ENCODE measurements at places on chromosomes 7 and 10.

DNA sequence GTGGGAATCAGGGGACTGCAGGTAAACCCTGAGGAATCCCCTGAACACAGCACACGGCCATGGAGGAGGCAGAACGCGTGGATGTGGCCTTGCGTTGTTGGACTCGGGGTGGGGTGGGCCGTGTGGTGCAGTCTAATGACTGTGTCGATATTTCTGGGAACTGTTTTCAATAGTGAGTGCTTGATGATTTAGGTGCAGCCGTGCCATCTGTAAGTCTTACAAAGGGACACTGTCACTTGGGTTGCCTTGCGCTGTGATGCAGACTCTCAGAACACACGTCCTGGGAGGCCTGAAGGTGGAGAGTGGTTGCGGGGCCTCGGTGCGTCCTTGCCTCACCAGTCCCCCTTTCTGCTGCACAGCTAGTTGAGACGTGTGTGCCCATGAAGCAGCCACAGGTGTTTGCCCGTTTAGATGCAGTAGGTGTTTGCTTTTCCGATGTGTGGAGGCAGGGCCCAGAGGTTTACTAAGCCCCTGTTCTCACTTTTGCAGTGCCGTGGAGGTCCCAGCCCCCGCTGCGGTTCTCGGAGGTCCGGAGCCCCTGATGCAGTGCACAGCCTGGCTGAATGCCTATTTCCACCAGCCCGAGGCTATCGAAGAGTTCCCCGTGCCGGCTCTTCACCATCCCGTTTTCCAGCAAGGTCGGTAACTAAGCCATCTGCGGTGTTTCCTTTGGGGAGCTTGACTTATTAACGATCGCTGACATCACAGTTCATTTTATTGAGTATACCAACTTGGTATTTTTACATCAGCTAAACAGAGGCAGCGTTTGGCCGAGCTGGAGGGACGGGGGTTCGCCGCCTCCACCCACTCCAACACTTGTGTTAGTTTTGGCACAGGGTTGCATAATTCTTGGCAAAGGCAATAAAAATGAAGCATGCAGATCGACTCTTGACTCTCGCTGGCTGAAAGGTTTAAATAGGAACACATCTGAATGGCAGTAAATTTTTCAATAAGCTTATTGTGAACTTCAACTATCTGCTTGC lies 240.7 kb downstream of the MGMT start:
- no peak for DNase-seq

GRCh38 chr10:96973809-96974747 lies 142.0 kb downstream of the LCOR start:
- no peak for DNase-seq

- no peak for DNase-seq
Observed at GRCh38 chr10:114316744-114317143, 77.7 kb downstream of the VWA2 start.

GRCh38 chr7:133858311-133858710 lies 268.8 kb upstream of the LRGUK start:
- no peak for DNase-seq

DNA sequence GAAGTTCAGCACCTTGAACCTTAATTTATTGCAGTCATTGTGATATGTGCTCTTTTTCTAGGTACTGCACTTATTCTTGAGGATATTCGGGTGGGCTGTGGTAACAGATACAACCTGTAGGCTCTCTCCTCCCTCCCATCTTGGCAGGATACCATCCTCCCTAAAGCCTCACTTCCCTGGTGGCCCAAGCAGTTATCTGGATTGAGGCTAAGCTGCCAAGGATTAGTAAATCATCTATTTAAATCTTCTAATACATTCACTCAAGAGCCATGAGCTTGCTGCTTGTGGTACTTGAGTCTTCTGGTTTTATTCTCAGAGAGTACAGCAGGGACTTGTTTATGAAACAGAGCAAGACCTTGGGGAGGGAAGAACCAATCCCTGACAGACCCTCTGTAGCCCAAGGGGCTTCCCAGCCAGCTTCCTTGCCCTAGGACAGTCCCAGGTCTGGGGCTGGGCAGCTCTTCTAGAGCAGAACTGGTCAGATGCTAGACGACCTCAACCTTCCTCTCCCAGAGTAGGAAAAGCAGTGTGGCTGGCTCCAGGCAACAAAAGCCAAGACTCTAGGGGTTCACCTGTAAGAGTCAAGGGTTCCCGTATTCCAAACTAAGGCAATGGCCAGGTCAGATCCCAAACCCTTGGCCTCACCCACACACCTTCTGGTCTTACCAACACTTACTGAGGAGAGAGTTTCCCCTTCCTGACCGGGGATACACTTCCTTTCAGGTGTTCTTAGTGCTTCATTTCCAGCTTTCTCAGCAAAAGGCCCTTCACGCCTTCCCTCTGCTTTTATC lies 21.3 kb downstream of the WNT8B start:
- no peak for DNase-seq

DNA sequence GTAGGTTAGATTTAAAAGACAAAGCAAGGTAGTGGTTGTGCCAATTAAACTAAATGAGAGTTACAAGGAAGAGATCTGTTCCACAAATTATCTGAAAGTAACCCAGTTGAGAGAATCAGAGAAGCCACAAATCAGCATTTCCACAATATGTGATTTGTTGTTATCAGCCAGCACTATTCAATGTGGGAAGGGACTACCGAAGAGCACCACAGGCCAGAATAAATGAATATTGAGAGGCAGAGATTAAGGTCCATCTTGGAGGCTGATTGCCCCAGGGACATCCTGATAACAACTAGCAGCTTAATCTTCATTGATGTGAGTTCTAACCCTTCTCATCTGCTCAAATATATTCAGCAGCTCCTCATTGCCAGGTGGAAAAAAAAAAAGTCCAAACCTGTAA lies 367.6 kb downstream of the MALRD1 start:
- DNase-seq: no peak

- DNase-seq: no peak
Observed at GRCh38 chr10:1499359-1499957, 237.9 kb downstream of the ADARB2 start.

DNA sequence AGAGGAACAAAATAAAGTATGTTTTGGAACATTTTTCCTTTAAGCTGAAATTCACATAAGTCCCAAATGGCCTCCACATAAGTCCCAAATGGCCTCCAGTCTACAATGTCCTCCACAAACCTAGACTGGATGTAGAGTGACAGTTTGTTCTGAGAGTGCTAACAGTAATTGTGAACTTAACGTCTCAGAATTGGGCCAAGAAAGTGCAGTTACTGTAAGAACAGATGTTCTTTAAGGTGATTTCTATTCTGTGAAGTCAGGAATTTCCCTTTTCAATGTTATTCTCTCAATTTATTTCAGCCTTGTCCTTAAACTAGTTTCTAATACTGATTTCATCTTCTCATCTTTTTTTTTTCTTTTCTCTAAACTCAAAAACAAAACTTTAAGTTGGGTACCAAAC lies 188.7 kb upstream of the SEMA3E start:
- DNase-seq: no peak

DNA sequence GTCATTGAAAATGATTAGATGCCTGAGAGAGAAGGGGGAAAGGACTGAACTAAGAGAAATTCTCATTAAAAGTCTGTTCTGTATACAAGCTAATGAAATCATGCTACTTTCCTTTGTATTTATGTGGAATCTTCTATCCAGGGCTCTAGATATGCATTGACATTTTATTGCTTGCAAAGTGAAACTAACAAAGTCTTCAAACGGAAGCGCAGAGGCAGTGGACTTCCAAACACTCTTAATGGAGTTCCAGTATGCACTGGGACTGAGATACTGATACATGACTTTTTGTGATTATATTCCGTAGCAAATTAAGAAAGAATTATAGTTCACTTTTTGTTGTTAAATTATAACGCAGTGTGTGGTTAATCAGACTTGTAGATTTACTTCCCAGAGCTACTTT lies 166.8 kb upstream of the TBX20 start:
- no peak for DNase-seq

DNA sequence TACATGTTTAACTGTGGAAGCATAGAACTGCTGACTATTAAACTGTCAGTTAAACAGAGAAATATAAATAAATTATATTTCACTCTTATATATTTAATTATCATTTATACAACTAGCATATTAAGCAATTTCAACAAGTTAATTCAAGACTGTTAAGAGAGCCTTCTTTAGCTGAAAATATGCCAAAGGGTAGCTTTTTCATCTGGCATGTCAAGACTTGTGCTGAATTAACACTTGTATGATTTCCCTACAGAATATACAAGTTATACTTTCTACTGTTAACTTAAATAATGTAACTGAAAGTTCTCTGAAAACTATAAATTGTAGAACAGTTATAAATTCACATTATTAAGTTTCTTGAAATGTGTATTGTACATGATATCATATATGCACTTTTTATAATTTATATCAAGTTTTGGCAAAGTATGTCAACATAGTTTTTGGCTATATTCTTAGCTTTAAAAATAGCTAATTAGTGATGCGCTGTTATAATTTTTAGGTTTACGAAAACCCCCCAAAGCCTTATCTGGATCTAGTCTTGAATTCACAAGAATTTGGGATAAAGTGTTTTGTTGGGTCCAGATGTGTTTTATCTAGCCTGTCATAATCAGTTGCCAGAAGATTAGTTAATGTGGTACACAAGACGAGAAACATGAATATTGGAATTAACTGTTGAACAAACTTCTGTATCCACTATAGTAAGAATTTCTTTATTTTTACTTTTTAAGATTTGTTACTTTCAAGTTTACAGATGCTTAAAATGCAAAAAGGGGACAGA lies 231.1 kb upstream of the FOXP2 start:
- no peak for DNase-seq
